Right ventricle myocardium inferior (tissue), 1 donor: ENCODE measurements at places on chromosomes 1 and 21. TPM values are rescaled to one million over a fixed set of nuclear protein-coding genes. Genes with fewer than 3 reads are reported as not detected.
A peak's percentile ranks its signal among the peaks of the same experiment; 100 is the strongest.

GRCh38 chr21:42412636-42412933 is 8.9 kb downstream of the UBASH3A start:
- no peak for DNase-seq

DNA sequence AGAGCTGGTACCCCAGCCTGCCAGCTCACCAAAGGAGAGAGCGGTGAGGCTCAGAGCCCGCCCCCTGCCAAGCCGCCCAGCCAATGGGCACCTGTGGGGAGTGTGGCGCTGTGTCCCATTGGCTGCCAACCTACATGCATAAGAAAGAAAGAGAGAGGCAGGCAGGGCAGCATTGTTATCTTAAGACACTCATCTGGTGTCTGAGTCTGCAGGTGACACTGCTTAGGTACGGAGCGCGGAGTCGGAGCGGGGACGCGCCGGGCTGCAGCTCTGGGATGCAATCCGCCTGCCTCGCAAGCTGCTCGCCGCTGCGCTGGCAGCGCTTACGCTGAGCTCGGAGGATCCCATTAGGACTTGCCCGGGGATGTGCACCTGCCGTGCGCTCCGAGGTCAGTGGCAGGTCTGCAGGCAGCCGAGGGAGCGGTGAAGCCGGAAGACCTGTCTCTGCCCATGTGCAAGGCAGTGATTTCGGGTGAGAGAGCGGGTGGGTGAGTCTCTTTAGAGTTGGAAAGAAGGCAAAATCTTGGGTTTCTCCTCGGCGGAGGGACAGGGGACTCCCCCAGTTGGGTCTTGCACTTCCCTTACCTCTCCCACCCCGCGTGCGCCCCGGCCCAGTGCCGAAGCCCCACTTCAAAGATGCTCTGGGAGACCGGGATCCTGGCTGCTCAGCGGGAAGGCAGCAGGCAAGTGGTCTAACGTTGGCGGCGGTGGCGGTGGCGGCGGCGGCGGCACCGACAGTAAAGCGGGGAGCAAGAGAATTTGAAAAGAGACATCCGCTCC is at the start of gene BRINP2:
TSS of gene BRINP2 (plus strand) at position 203 of the 780 bp plus-strand sequence. CDS start 58,919 bp downstream, outside the sequence.
- peak; percentile 61 for DNase-seq

- DNase-seq: peak; percentile 15
These were observed 14.8 kb upstream of the ADGRB2 start for GRCh38 chr1:31778763-31779488.

DNA sequence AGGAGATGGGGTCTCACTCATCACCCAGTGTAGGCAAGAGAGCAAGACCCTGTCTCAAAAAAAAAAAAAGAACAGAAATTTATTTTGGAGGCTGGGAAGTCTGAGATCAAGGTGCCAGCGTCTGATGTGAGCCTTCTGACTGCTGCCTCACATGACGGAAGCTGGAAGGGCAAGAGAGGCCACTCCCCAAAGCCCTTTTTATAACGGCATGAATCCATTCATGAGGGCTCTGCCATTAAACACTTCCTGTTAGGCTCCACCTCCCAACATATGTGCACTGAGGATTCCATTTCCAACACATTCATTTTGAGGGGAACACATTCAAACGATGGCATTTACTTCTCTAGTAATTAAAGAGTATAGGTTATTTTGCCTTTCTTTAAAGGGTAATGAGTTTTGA is 50.9 kb upstream of the C1orf198 start:
- DNase-seq: no peak

- no peak for DNase-seq
These were observed 11.5 kb upstream of the LAPTM5 start for GRCh38 chr1:30768830-30769718.

DNA sequence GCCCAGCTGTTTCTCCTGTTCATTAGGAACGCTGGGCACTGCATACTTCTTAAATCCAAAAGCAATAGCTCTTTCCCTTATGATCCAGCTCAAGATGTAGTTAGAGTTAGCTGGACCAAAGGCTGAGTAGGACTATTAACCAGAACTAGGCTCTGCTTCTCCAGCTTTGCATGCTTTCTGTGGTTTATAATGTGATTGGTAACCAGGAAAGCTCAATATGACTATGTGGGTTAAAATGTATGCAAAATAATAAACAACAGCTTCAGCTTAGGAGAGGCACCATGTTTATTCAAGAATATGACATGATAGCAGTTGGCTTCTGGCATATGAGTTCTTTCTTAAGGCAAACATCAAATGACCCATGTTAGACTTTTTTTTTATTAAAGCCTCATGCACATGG is 73.8 kb downstream of the LYPLAL1 start:
- no peak for DNase-seq

The TENT5C gene
- total RNA-seq: 18.7 TPM

The PTGER3 gene
- total RNA-seq: 4.9 TPM

The CRP gene
- total RNA-seq: not detected

The RHBDL2 gene
- total RNA-seq: 0.14 TPM
